ENCODE measurements at places on chromosomes 1 and 21. TPM values are rescaled to one million over a fixed set of nuclear protein-coding genes. Genes with fewer than 3 reads are reported as not detected.

SPRR3 gene
- total RNA-seq = 58.0 TPM

GPR3 gene
- total RNA-seq = 0.41 TPM

SPRR1A gene
- total RNA-seq = not detected

VANGL2 gene
- total RNA-seq = 6.9 TPM

ST6GALNAC5 gene
- 5.2 TPM for total RNA-seq

HRNR gene
- not detected for total RNA-seq

TMPRSS2 gene
- total RNA-seq = 6.1 TPM

SPRR2D gene
- total RNA-seq = not detected

TSTD1 gene
- total RNA-seq = 53.9 TPM

FCRL5 gene
- 0.10 TPM for total RNA-seq

SLFNL1 gene
- total RNA-seq = 1.1 TPM

MCOLN2 gene
- total RNA-seq = not detected

DTL gene
- 7.4 TPM for total RNA-seq

ASAP3 gene
- total RNA-seq = 66.7 TPM

RHEX gene
- total RNA-seq = 3.8 TPM

PDC gene
- not detected for total RNA-seq

LINGO4 gene
- total RNA-seq = 0.41 TPM

Measured in tongue (tissue), 3 donors.